Activated T-helper 9 cell treated with anti-CD3 and anti-CD28 coated beads, Interleukin-2, amount 50 U/mL, for 16 hours (primary cell): ENCODE measurements at places on chromosomes 7 and 10.

DNA sequence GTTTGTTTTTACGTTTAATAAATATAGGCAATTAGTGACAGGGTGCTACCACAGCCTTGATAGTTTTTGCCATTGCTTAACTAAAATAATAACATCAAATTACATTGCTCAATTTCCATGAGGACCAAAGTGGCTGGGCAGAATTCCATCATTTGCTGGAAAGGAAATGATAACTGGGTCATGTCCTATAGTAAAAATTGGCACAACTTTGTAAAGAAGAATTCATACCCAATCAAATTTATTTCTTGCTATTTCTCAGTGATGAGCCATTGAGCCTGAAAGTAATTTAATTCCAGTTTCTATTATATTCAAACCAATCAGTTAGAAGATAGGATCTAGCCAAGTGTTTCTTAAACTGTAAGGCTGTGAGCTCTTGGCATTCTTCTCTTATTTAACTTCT is 102.2 kb upstream of the CTTNBP2 start:
- no peak for DNase-seq

DNA sequence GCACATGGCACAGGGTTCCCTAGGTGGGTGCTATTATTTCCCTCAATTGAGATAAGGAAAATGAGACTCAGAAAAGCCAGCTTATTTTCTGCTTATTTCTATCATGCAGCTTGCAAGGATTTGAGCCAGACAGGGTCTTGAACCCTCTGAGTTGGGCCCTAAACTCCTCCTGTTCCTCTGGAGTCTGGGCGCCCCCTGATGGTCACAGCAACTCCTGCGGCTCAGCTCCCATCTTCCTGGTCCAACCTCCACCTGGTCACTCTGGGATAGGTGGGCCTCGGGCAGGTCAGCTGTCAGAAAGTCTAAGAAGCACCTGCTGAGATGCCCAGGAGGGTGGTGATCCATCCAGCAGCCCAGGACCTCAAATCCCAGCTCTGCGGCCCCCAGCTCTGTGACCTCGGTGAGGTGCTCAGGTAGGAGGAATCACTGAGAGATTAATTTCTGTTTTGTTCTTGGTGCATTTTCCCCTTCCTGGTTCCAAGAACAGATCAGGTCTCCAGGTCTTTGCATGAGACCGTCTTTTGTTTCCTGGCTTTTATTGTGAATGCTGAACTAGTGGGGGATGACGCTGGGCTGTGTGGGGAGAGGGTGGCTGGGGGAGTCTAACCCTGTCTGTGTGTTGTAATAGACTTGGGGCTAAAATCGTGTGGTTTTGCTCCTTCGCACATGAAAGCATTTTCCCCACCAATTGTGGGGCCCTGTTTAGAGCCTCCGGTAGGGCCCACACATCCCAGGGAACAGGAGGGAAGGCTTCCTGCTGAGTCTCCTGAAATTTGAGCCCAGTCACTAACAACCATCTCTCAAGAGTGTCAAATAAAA is 32.8 kb downstream of the TMEM130 start:
- DNase-seq, result no peak

- no peak for DNase-seq
Measured at GRCh38 chr7:149766135-149766675, 7.2 kb downstream of the ZNF467 start.

- no peak for DNase-seq
Measured at GRCh38 chr7:134835463-134835823, 56.0 kb downstream of the CALD1 start.

- DNase-seq, result no peak
Measured at GRCh38 chr7:18901351-18901750, 216.1 kb downstream of the TWIST1 start.

GRCh38 chr10:116158036-116158435 is 115.0 kb downstream of the GFRA1 start:
- no peak for DNase-seq

- DNase-seq, result no peak
Measured at GRCh38 chr7:118040562-118040961, 143.4 kb upstream of the LSM8 start.

GRCh38 chr10:125201108-125201524 is 40.8 kb upstream of the CTBP2 start:
- no peak for DNase-seq

DNA sequence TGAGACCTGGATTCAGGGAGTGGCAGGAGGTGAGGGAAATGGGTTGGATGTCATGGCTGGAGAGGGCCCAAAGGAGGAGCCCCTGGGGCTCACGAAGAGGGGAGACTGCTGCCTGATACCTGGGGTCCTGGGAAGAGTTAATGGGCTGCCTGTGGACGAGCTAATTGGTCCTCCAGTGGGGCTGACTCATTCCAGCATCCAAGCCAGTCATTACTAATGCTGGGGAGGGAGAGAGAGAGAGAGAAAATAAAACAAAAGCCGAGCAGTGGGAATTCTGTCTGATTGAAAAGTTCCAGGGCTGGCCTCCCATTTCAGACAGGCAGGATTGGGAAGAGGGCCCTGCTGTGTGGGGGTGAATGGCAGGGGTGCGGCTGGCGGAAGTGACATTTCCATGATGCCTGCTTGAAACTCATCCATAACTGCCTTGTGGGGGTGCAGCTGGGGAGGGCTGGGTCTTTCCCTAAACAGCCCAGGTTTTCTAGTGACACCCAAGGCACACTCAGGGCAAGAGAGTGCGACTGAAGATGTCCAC is 297.8 kb downstream of the RPS24 start:
- DNase-seq, result no peak

- DNase-seq, result no peak
Measured at GRCh38 chr7:134778941-134779740, at the start of gene CALD1. TSS of gene CALD1 (plus strand) at chr7:134779634. CDS start at chr7:134867734, 88,100 bp downstream.
